Stimulated activated CD4-positive, alpha-beta T cell treated with anti-CD3 and anti-CD28 coated beads, Interleukin-15, amount 100 ng/mL, for 1 hour (primary cell): ENCODE measurements at places on chromosomes 13 and 19.

DNA sequence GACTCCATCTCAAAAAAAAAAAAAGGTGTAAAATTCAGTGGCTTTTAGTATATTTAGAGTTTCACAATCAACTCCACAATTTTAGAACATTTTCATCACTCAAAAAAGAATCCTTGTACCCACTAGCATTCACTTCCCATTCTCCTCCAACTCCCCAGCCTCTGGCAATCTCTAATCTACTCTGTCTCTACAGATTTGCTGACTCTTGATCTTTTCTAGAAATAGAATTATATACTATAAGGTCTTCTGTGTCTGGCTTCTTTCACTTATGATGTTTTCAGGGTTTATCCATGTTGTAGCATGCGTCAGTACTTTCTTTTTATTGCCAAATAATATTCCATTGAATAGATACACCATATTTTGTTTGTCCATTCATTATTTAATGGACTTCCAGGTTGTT is 8.0 kb upstream of the FARP1 start:
- no peak for DNase-seq

- no peak for DNase-seq
Observed at GRCh38 chr13:31639443-31640163, 99.7 kb upstream of the RXFP2 start.

DNA sequence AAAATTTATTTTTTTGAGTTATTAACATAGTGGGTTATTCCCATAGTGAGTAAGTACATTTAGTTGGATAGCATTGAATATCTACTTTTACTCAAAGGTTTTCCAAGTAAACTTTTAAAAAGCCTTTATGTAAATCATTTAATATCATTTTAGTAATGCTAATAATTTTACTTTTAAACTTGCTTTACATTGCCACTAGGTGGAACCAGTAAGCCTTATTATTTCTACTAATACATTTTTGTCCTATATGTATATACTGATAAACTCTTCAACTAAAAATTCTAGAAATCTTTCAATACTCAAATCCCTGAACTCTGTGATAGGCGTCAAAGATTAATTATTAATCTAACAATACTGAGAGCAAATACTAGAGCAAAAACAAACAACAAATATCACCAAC is 1709.2 kb upstream of the PCDH20 start:
- no peak for DNase-seq

DNA sequence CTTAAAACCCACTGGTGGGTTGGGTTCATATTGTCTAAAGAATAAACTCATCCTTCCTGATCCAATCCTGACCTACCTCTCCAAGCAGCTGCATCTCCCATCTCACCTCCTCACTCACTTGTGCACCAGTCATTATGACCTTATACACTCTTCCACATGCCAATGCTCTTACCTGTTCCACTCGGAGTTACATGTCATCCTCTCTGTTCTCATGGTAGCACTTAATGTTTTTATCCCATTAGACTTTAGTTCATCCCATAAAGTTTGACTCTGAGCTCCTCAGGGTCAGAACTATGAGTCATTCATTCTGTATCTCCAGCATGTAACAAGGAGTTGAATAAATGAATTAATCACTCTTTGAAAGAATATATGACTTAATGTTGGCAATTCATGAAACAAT is 330.2 kb downstream of the KLF12 start:
- no peak for DNase-seq

DNA sequence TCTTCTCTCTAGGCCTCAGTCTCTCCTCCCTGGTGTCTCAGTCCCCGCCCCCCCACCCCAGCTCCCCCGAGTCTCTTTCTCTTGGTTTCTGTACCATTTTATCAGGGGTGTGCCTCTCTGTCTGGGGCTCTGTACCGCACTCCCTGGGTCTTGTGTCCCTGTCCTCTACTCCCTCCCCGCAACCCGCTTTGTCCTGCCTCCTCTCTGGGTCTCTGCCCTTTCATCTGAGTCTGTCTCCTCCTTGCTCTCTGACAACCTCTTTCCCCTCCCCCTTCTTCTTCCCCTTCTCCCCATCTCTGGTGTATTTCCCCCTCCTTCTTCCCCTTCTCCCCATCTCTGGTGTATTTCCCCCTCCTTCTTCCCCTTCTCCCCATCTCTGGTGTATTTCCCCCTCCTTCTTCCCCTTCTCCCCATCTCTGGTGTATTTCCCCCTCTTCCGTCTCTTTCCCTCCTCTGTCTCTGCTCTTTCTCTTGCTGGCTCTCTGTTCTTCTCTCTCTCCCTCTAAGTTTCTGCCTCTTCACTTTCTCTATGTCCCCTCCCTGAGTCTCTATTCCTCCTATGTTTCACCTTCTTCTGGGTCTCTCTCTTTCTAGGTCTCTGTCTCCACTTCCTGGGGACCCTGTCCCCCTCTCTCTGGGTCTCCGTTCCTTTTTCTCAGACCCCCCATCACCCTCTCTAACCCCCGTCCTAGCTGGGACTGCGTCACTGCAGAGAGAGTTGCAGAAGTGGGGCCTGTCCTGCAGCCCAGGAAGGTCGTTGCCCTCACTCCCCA is 2.2 kb upstream of the KCNC3 start:
- no peak for DNase-seq

DNA sequence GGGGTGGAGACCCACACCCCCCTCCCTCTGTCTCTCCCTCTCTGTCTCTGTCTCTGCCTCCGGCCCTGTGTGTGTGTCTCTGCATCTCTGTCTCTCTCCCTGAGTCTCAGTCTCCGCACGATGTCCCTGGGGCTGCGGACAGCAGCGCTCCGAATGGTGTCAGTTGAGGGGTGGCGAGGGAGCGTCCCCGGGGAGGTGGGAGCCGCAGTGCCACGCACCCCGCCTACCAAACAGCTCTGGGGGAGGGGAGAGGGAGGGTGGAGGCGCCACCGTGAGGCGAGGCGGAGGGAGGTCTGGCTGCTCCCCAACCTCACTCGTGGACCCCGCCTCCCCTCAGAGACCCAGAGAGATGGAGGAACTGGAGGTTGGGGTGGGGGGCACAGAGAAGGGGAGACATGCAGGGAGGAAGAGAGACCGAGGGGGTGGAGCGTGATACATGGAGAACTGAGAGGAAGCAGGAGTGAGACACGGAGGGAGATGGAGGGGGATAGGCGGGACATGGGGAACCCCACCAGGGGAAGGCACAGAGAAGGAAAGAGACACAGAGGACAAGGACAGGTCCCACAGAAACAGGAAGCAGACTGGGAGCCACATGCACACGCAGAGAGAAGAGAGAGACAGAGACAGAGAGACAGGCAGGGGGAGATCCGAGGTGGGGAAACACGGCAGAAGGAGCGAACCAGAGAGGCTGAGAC is 7.2 kb downstream of the ERFL start:
- DNase-seq = no peak

- no peak for DNase-seq
Observed at GRCh38 chr13:55893540-55893939, 1247.2 kb upstream of the PRR20A start.

DNA sequence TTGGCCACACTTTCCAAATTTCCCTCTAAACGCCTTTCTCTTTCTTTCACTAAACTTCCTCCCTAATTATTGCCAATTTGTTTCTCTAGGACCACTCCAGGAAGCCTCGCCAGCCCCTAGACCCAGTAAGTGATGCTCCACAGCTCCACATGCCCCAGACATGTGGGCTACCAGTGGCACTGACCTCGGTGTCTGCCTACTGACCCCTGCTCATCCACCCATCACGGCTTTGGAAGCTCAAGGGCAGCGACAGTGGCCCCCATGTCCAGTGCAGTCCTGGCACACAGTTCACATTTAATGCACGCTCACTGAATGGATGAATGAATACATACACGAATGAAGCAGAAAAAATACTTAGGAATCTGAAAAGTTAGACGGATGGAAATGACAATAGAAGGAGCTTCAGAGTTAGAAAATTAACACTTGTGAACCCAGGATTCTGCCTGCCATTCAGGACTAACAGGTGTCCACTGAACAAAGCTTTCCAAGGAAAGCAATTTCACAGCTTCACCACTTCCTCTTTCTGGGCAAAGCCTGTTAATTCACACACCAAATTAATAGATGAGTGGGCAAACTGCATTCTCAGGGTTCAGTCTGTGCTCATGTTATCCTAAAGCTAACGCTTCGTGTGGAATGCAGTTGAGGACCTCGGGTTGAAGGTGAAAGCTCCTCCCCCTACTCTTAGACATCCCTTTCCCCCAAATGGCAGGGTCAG is 50.9 kb downstream of the CCDC70 start:
- DNase-seq = no peak

DNA sequence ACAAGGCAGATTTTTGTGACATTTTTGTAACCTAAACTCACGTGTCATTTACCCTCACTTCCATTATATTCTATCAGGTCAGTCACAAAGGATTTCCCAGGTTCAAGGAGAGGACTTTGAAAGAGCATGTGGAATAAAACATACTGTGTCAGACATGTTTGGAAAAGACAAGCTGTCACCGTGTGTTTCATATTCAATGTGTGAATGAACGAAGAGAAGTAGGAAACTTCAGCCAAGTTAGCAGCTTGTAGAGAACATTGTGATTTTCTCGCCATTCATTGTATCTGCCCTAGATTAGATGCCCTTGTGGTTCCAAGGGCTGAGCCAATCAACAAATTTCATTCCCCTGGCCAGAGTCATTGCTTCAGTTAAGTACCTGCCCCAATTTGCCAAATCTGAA is 2288.9 kb upstream of the PCDH20 start:
- no peak for DNase-seq

- DNase-seq = no peak
Observed at GRCh38 chr13:41117869-41118268, 14.7 kb downstream of the KBTBD6 start.

- DNase-seq = no peak
Observed at GRCh38 chr13:93769101-93769500, 542.5 kb downstream of the GPC6 start.

DNA sequence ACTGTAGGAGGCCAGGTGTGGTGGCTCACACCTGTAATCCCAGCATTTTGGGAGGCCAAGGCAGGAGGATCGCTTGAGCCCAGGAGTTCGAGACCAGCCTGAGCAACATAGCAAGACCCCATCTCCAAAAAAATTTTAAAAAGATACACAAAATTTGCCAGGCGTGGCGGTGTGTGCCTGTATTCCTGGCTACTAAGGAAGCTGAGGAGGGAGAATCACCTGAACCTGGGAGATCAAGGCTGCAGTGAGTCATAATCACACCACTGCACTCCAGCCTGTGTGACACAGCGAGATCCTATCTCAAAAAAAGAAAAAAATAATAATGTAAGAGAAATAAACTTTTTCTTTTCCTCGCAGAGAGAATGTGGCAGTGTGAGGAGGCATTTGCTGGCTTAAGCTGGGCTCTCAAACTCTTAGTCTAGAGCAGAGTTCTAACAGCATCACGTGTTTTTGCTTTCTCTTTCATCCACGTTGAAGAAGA is 21.1 kb downstream of the FAM187B start:
- DNase-seq = no peak

GRCh38 chr13:73935991-73936390 is 198.2 kb downstream of the KLF12 start:
- no peak for DNase-seq

GRCh38 chr19:4267901-4268815 is 10.9 kb upstream of the SHD start:
- no peak for DNase-seq

GRCh38 chr13:43850873-43851272 is 28.7 kb downstream of the CCDC122 start:
- no peak for DNase-seq

GRCh38 chr13:22256111-22256639 is 585.3 kb downstream of the FGF9 start:
- no peak for DNase-seq

- no peak for DNase-seq
Observed at GRCh38 chr13:80399340-80400163, 58.6 kb upstream of the SPRY2 start.

DNA sequence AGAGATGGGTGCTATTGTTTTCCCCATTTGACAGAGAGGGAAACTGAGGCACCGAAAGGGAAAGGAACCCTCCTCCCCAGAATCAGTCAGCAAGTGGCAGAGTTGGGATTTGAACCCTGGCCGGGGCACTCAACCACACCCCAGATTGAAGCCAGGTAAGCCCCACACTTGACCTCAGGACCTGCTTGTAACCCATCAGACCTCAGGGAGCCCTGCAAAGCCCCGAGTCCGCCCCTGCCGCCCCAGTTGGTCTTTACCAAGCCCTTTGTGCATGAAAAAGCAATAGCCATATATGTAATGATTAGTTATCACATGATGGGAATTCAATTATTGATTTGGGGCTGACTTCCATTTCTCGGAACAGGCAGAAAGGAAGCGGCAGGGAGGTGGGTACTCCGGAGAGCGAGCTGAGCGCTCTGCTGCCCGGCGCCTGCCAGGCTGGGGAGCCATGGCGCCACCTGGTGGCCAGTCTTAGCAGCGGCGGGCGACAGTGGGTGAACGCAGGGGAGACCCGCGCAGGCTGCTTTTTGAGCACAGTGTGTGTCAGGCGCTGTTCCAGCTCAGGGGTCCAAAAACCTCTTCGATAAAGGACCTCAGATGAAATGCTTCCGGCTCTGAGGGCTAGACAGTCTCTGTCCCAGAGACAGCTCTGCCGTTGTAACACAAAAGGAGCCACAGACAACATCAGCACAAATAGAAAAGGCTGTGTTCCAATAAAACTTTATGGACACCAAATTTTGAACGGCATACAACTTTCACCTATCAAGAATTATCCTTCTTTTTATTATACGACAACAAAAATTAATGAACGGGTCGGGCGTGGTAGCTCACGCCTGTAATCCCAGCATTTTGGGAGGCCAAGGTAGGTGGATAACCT is 82.9 kb upstream of the CACNA1A start:
- DNase-seq = peak; percentile 79

GRCh38 chr19:2863816-2864215 is 3.3 kb upstream of the ZNF556 start:
- DNase-seq = no peak

GRCh38 chr13:109859216-109859835 is 72.9 kb upstream of the IRS2 start:
- DNase-seq = no peak

- peak; percentile 53 for DNase-seq
Observed at GRCh38 chr19:49097453-49098288, 12.4 kb downstream of the SNRNP70 start.

- no peak for DNase-seq
Observed at GRCh38 chr19:39524495-39524894, 8.2 kb downstream of the EID2B start.

GRCh38 chr13:33262594-33262993 is 23.0 kb downstream of the STARD13 start:
- no peak for DNase-seq

GRCh38 chr19:33254245-33254824 is 28.7 kb upstream of the SLC7A10 start:
- DNase-seq = no peak

- no peak for DNase-seq
Observed at GRCh38 chr19:39506944-39507714, 7.8 kb upstream of the SELENOV start.
